ENCODE measurements at places on chromosomes 2 and 18. TPM values are rescaled to one million over a fixed set of nuclear protein-coding genes. Genes with fewer than 3 reads are reported as not detected.

DNA sequence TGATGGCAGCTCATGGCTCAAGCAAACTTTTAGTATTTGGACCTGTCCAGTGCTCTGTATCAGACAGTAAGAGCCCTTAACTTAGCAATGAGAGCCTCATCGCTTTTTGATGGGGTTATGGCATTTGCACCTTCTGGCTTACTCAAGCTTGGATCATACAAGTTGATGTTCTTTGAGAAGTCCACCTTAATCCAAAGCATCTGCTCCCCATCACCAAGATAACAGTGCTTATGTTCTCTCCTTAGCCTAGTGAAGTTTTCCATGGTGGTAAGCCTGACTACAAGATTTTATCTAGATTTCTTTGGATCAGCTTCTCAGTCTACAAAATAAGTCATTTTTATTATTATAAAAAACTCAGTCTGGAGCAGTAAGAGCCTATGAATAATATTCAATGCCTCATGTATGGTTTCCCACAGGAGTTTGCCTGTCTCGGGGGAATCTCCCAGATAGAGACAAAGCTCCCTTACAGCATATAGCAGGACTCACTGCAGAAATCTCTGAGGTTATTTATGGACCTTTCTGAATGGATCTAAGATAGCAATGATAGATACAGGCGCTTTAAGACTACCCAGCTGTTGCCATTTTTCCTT lies 472.2 kb upstream of the LINC00305 start:
- DNase-seq: no peak

The COBLL1 gene
- not detected for total RNA-seq

GRCh38 chr18:36580874-36581750 lies 247.7 kb downstream of the TPGS2 start:
- no peak for DNase-seq

The RNF125 gene
- total RNA-seq: 31.9 TPM

The PKDCC gene
- not detected for total RNA-seq

Measured in activated CD8-positive, alpha-beta memory T cell treated with anti-CD3 and anti-CD28 coated beads, Interleukin-2, amount 10 ng/mL, durations not matched to agents 7 days and 5 days (primary cell).